Astrocyte of the hippocampus (primary cell): ENCODE measurements at places on chromosomes 13 and 19.

GRCh38 chr19:19711934-19712828, 20.7 kb downstream of the ZNF14 start:
- DNase-seq, result no peak

- peak; percentile 7 for DNase-seq
Observed at GRCh38 chr13:32783067-32783466, 196.8 kb downstream of the PDS5B start.

DNA sequence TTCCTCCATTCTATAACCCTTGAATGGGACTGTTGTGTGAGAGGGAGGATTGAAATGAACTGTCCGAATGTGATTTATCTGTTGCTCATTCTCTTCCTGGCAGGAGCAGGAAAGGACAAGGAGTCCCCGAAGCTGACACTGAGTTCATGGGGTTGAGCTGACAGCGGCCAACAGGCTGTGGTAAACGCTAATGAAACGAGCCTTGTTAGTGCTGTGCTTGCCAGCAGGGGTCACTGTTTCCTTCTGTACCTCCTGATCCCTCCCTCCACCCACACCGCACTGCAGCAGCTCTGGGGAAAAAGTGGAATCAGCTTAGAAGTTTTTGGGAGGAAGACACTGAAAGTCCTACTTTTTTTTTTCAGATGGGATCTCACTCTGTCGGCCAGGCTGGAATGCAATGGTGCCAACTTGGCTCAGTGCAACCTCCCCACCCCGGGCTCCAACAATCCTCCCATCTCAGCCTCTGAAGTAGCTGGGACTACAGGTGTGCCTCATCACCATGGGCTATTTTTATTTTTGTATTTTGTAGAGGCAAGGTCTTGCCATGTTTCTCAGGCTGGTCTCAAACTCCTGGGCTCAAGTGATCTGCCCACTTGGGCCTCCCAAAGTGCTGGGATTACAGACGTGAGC, 6.7 kb upstream of the ZNF761 start:
- peak; percentile 78 for DNase-seq

DNA sequence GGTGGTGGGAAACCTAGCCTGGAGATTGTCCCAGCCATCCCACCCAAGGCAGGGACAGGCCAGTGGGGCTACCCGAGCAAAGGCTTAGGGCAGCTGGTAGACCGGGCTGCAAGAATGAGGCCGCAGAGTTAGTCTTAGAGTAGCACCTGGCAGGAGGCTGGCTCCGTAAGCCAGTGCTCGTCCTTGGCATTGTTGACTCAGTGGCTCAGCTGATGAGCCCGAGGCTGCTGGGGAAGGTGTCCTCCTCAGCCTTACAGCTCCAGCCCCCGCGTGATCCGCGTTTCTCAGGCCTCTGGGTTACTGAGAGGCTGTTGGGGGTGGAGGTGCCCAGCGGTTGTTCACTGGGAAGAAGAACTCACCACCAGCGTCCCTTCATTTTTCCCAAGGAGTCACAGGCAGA, 24.7 kb downstream of the PPP1R37 start:
- no peak for DNase-seq

DNA sequence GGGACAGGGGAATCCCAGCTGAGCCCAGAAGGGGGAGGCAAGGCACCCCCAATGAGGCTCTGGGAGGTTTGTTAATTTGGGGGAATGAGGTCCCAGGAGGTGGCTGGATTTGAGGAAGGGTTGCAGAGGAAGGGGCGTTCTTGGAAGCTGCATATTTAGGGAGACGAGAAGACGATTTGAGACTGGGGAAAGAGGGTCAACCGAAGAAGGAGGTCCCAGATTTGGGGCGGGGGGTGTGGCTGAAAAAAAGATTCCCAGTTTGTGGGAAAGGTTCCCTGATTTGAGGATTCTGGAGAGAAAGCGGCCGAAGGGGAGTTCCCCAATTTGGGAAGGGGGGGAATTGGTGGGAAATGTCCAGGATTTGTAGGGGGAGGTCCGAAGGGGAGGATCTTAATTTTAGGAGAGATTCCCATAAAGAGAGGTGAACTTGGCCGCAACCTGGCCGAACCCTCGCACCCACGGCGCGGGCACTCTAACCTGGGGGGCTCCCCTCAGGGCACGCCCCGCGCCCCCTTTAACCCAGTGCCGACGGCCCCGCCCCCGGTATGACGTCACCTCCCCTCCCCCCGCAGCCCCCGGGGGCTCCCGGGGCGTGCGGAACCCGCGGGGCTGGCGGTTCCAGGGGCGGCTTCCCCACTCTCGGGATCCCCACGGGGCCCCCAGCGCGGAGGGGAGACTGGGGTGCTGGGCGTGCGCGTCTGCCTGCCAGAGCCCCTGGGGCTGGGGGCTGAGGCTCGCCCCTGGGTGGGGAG, 1.2 kb downstream of the PTPRS start:
- DNase-seq, result no peak

- DNase-seq, result no peak
Observed at GRCh38 chr13:110107568-110108347, 199.2 kb downstream of the COL4A1 start.

- peak; percentile 12 for DNase-seq
Observed at GRCh38 chr13:59982631-59983382, 180.9 kb downstream of the DIAPH3 start.

DNA sequence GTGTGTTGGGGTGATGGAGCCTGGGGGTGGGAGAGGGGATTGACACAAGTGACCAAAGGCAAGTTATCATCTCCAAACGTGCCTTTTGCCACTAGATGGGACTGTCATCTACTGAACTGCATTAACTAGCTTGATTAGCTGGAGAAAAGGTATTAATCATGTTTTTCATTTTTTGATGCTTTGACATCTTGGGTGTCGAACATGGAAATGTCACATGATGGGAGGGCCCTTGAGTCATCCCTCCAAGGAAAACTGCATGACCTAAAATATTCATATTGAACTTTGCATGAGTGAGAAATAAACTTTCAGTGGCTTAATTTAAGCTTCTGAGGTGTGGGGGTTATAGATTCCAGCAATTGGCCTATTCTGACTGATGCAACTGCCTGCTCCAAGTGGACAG, 73.3 kb downstream of the ALOX5AP start:
- DNase-seq, result no peak

- DNase-seq, result peak; percentile 52
Observed at GRCh38 chr19:13629687-13630357, 123.5 kb upstream of the CACNA1A start.

GRCh38 chr19:28420811-28421550, 792.0 kb downstream of the UQCRFS1 start:
- DNase-seq, result no peak

- DNase-seq, result no peak
Observed at GRCh38 chr19:46435009-46435408, 6.3 kb upstream of the PNMA8C start.

DNA sequence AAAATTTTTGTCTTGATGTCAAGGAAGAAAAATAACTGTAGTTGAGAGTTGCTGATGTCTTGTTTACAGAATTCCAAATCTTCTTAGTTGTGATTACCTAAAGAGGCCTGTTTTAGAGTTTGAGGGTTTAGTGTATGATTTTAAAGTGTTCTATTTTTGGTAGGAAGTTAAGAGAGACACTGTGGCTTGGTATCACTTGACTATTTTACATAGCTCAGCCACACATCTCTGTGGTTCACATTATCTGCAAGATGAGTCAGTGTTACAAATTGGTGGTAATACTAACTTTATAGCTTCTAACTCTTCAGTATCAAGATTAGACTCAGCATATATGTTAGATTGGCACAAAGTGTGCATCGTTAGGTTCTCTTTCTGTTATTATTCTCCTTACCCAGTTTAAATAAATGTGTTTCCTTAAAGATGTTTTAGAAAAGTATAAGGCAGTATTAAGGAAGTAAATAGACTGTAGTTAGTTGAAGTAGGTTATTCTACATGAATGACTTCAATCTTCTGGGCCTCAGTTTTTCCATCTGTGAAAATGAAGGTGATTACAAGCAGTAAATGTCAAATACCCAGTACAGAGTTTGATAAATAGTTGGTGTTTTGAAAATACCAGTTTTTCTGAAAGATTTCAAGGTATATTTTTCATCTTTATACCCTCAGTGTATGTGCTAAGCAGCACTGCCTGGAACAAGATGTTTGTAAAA, 33.4 kb downstream of the COG6 start:
- peak; percentile 14 for DNase-seq

DNA sequence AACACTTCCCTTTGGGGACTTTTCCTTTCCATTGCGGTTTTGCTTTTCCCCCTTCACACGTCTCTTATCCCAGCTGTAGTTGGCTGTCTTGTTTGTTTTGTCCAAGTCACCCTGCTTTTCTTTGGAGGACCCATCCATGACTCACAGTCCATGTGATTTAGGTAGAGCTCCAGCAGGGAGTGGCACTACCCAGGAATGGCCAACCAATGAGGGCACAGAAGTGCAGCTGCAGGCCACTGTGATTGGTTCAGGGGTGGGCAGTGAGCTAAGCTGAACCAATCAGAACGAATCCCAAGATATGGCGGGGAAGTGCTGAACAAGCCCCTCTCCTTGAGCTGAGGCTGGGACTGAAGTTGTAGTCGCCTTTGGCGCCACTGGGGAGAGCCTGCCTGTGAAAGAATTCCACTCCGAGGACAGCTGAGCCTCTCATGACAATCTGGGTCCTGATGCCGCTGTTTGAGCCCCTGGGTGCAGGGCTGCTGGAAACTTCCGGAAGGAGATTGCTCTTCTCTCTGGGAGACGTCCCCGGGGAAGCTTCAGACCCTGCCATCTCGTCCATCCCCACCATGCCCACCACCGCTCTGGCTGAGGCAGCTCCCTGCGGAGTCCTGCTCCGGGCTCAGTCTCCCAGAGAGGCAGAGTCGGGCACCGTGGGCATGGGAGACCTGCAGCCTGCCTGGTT, 62.9 kb upstream of the URI1 start:
- peak; percentile 13 for DNase-seq

DNA sequence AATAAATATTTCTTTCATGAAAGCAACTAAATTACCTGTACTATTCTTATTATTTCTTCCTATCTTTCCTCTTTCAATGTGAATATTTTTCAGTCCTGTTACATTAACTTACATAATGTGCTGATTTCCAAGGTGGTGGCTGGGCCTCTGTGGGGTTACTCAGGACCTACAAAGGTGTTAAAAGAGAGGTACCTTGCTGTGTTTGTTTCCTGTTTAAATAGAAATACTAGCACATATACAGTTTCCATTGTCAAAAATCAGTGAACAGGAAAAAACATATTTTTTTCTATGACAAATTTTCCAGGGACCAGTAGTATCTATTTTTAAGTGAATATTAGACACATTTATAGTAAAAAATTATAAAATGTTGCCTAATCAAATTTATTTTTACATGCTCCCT, 8.7 kb upstream of the PCDH9 start:
- DNase-seq, result no peak

GRCh38 chr13:38514575-38514974, 164.9 kb downstream of the UFM1 start:
- DNase-seq, result no peak

GRCh38 chr19:10471909-10472308, 31.2 kb downstream of the KEAP1 start:
- DNase-seq, result no peak

DNA sequence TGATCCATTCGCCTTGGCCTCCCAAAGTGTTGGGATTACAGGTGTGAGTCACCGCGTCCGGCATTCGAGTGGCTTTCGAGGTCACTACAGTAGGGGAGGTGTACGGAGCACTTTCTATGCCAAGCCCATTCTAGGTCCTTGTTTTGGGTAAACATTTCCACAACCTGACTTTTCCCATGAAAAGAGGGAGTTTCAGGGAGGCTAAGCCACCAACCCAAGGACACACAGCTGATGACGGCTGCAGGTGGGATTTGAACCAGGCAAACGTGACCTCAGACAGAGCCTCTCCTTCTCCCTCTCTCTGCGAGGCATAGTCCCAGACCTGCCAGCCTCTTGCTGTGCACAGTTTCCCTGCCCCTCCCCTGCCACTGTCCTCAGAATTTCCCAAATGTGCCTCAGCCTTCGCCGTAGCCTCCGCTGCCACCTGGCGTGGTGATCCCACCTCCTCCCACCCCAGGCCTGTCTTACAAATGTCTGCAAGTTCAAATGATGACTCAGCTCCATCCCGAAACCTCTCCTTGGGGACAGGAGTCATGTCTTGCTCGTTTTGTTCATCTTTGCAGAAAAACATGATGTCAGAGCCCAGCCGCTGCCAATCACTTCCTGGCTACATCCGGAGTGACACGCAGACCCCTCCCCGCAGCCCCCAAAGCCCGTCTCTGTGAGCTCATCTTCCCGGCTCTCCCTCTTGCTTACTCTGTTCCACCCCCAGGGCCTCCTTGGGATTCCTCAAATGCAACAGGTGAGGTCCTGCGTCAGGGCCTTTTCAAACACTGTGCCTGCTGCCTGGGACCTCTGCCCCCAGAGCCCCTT, 6.6 kb upstream of the GADD45B start:
- DNase-seq, result peak; percentile 84

DNA sequence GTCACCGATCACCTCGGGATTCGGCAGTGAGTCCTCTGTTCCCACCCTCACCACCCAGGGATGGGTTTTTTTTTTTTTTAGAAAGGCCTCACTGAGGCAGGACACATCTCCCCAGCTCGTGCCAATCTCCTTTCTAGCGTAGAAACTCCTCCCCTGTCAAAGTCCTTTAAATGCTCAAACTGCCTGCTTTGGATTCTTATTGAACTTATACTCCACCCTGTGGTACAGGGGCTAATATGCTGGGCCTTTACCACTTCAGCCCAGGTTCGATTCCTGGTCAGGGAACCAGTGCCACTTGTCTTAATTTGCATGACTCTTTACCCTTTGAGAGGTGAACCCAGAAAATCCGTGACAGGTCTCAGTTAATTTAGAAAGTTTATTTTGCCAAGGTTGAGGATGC, 8.3 kb upstream of the ZNF14 start:
- no peak for DNase-seq
